Esophagus mucosa (tissue), 1 donor: ENCODE measurements at places on chromosomes 1 and 21. TPM values are rescaled to one million over a fixed set of nuclear protein-coding genes. Genes with fewer than 3 reads are reported as not detected.

The SELL gene
- total RNA-seq: 1.0 TPM

The HLX gene
- total RNA-seq: 0.48 TPM

The PGD gene
- 581 TPM for total RNA-seq

The RHOU gene
- 2.1 TPM for total RNA-seq

The BRDT gene
- total RNA-seq: not detected

The PROX1 gene
- 0.88 TPM for total RNA-seq

The SPRR1B gene
- 2,894 TPM for total RNA-seq

The BRINP2 gene
- total RNA-seq: not detected

The CELA3B gene
- not detected for total RNA-seq

The MCL1 gene
- total RNA-seq: 169 TPM

The HAO2 gene
- not detected for total RNA-seq

The TDRD5 gene
- not detected for total RNA-seq

The CRABP2 gene
- 1,373 TPM for total RNA-seq

The MED8 gene
- 46.0 TPM for total RNA-seq

The ATP1B1 gene
- 125 TPM for total RNA-seq

The CEP170 gene
- 15.4 TPM for total RNA-seq

The BATF3 gene
- total RNA-seq: 0.68 TPM

The ABCG1 gene
- total RNA-seq: 4.2 TPM

The SFT2D2 gene
- 46.9 TPM for total RNA-seq

The SMIM1 gene
- total RNA-seq: 1.5 TPM

The TRNAU1AP gene
- total RNA-seq: 24.3 TPM

The PIAS3 gene
- 39.5 TPM for total RNA-seq

The LORICRIN gene
- total RNA-seq: not detected

The DNASE2B gene
- total RNA-seq: not detected

The DMBX1 gene
- not detected for total RNA-seq

The GOLT1A gene
- not detected for total RNA-seq

The ANGPTL7 gene
- not detected for total RNA-seq

The GPR25 gene
- total RNA-seq: 0.32 TPM

The PTPN22 gene
- 1.9 TPM for total RNA-seq

The C1QC gene
- 11.7 TPM for total RNA-seq

The DCDC2B gene
- not detected for total RNA-seq

The SYNC gene
- 5.0 TPM for total RNA-seq

The HES5 gene
- total RNA-seq: 1.3 TPM

The RNF207 gene
- total RNA-seq: 10.8 TPM

The ZNF593OS gene
- total RNA-seq: 0.16 TPM

The ADAMTS1 gene
- 7.9 TPM for total RNA-seq

The ORC1 gene
- total RNA-seq: 5.7 TPM

The ERRFI1 gene
- 25.4 TPM for total RNA-seq

The EIF2D gene
- 41.8 TPM for total RNA-seq

The SYNJ1 gene
- 4.9 TPM for total RNA-seq

The TMEM167B gene
- 28.9 TPM for total RNA-seq

The ARHGAP30 gene
- total RNA-seq: 6.0 TPM

The GSTM5 gene
- 0.36 TPM for total RNA-seq

The RBM11 gene
- 2.1 TPM for total RNA-seq

The CRP gene
- not detected for total RNA-seq

The COL16A1 gene
- total RNA-seq: 11.8 TPM
